ENCODE measurements at places on chromosomes 5 and 9. TPM values are rescaled to one million over a fixed set of nuclear protein-coding genes. Genes with fewer than 3 reads are reported as not detected.

SLC6A19 gene
- total RNA-seq: not detected

TTLL11 gene
- 1.3 TPM for total RNA-seq

ANKRD18A gene
- 1.9 TPM for total RNA-seq

SLC36A3 gene
- total RNA-seq: not detected

SHOC1 gene
- total RNA-seq: not detected

RGMB gene
- total RNA-seq: 14.3 TPM

DNA sequence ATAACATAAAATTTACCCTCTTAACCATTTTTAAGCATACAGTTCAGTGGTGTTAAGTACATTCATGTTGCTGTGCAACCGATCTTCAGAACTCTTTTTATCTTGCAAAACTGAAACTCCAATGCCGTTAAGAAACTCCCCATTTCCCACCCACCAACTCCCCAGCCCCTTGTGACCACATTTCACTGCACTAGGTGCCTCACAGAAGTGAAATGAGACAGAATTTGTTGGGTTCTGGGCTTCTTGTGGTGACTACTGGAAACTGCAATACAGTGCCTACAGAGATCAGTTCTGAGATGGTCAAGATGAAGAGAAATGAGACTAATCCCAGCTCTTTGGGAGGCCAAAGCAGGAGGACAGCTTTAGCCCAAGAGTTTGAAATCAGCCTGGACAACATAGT is 202.1 kb upstream of the SLC30A5 start:
- DNase-seq: no peak

GRCh38 chr9:94168203-94169000 is 84.1 kb downstream of the PTPDC1 start:
- no peak for DNase-seq

- DNase-seq: peak; percentile 54
These were observed 562 bp downstream of the GSN start for GRCh38 chr9:121268598-121268850.

DNA sequence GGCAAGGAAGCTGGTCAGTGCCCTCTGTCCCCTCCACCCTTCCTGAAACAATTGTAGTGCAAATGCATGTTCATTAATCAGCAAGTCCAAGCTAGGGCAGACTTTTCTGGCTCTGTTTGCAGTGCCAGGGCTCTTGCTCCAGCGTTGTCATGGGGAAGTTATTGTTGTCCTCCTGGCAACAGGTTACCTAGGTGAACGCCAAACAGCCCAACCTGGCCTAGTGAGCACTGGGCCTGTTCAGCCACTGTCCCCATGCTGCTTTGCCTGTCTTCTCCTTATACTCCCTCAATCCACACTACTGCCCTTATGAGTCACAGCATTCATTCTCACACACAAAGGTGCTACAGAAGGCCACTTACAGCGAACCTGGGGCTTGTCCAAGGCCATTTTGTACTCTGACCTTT is 34.5 kb upstream of the GLIS3 start:
- DNase-seq: peak; percentile 96

- no peak for DNase-seq
These were observed 31.0 kb downstream of the EFCAB9 start for GRCh38 chr5:172224996-172225395.

DNA sequence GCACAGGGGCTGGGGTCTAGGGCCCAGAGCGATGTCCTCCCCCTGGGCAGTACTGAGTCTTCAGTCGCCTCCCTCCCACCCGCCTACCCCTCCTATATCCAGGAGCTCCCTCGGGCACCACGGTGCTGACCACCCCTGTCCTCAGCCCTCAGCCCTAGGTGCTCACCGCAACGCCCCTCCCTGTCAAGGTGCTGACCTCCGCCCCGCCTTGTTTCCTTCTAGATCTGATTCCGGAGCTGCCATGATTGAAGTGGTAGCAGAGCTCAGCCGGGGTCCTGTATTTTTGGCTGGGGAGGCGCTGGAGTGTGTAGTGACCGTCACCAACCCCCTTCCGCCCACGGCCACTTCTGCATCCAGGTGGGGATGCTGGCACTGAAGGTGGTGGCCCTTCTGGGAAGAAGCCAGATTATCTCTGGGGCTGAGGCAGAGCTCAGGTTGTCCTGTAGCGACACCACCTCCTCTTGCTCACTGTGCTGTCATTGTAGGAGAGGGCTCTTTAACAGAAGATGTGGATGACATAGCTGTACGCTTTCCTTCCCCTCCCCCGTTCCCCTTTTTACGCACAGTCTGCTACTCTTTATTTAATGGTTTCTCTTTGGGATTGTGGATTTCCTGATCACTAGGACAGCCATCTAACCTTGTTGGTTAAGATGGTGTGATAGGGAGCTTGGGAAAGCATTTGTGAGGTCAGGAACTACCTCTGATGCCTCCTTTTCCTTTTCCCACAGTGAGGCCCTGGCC is 598 bp downstream of the RGP1 start:
- peak; percentile 46 for DNase-seq

DNA sequence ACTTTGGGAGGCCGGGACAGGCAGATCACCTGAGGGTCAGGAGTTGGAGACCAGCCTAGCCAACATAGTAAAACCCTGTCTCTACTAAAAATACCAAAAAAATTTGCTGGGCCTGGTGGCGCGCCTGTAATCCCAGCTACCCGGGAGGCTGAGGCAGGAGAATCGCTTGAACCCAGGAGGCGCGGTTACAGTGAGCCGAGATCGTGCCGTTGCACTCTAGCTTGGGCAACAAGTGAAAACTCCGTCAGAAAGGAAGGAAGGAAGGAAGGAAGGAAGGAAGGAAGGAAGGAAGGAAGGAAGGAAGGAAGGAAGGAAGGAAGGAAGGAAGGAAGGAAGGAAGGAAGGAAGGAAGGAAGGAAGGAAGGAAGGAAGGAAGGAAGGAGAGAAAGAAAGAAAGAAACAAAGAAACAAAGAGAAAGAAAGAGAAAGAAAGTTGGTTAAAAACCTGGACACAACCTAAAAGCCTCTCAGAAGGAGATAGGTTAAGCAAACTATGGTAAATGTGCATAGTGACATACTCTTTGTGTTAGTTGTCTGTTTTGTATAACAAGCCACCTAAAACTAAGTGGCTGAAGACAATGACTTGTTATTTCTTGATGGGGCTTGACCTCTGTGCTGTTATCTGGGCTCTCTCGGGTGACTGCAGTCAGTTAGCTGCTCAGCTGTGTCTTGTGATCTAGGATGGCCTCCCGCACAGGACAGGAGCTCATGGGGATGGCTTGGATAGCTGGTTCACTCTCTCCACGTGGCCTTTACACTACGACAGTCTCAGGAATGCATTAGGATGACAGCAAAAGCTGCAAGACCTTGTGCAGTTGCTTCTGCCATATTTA is 8.0 kb upstream of the MYO10 start:
- no peak for DNase-seq

DNA sequence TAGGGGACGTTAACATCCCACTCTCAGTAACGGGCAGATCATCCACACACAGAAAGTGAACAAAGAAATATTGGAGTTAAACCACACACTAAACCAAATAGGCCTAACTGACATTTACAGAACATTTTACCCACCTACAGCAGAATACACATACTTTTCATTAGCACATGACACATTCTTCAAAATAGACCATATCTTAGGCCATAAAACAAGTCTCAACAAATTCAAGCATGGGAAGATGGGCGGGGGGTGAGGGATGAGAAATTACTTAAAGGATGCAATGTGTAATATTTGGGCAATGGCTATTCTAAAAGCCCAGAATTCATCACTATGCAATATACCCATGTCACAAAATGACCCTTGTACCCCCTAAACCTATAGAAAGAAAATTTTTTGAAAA is 226.2 kb downstream of the ATPSCKMT start:
- no peak for DNase-seq

- peak; percentile 85 for DNase-seq
These were observed 39.1 kb upstream of the RANBP6 start for GRCh38 chr9:6054280-6055099.

DNA sequence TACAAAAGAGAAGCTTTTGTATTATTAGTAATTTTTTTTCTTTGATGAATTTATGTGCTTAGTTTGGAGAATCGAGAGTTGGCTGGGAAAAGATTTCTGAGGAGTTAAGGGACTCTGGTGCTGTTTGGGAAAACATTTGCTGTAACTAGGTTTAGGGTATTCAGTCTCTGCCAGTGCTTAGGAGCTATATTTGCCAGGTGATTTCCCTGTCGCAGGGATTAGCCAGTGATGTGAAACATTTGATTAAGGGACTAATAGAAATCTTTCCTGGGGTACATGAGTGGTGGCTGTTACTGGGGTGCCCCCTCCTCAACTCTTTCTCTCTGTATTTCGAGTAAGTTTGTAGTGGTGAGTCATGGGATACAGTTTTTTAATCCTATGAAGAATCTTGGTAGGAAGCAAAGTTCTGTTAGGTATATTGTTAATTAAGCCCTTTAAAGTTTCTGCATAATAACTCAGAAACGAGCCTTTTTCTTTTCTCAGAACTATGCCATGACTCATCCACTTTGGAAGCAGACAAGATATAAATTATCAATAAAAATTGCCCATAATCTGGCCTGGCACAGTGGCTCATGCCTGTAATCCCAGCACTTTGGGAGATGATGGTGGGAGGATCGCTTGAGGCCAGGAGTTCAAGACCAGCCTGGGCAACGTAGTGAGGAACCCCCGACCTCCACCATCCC is 18.6 kb downstream of the RGMB start:
- DNase-seq: no peak

- DNase-seq: peak; percentile 86
These were observed 136.5 kb upstream of the ABCA1 start for GRCh38 chr9:105064248-105065097.

DNA sequence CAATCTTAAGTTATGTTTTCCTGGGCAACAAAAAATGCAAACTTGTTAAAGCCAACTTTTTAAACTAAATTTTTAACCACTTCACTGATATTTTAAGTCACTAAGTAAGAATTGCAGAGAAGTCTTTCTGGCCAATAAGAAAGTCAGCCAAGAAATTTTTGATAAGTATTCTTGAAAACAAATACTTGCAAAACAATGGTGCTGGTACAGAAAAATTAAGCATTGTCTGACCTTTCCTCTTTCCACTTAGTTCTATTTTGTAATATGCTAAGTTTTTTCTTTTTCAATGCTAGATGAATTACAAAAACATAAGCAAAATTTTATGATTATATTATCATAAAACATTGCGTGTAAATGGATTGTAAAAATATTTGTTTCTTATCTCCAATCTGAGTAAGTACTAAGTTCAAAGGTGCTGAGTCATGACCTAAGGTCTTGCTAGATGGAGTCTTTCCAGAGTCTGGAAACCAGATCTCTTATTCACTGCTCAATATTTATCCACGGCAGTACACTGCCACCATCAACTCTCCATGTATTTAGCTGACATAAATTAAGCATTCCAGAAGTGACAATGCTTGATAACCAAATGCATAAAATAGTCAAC is 139.7 kb downstream of the MEF2C start:
- DNase-seq: peak; percentile 46

DNA sequence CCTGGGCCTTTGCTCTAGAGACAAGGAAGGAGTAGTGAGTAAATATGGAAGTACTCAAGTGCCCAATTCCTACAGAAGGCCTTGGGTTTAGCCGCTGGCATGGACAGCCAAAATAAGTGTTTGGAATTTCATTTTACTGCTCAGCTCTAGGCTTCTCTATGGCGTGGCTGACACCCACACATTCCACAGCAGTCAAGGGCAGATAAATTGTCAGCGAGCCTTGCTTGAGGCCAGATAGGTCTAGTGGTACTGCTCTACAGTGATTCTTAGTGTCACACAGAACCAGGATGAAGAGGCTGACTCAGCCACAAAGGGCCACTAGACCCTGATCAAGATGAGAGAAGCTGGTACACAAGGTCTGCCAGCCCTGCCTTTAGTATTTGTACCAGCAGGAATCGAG is 111.0 kb upstream of the NFIB start:
- DNase-seq: no peak

- DNase-seq: no peak
These were observed 3.6 kb upstream of the SNAPC4 start for GRCh38 chr9:136403538-136403914.

DNA sequence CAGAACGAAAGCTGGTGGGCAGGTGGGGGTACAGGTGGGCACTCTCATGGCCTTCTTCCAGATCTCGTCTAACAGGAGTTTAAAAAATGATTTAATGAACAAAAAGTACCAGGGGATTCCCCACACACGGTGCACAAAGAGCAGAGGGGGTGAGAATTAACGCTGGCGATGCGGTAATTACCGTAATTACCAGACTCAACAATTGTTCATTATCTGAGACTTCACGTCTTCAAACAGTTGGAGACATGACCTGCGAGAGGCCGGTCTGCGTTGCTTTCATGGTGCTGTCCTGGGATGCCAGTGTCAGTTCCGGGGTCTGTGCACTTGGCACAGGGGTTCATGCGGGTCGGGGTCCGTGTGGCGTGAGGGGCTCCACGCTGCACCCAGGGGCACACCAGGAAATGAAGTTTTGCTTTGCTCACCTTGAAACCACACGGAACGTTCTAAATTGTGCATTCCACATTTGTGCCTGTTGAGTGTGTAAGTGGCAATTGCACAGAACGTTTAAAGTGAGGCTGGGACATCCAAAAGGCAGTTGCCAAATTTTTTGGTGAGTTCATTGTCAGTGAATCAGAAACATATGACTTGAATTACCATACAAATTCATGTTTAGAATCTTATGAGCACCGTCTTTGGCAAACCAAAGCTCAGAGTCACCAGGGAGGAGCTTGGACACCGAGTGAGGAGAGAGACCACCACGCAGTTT is 256.4 kb upstream of the IRX1 start:
- no peak for DNase-seq

DNA sequence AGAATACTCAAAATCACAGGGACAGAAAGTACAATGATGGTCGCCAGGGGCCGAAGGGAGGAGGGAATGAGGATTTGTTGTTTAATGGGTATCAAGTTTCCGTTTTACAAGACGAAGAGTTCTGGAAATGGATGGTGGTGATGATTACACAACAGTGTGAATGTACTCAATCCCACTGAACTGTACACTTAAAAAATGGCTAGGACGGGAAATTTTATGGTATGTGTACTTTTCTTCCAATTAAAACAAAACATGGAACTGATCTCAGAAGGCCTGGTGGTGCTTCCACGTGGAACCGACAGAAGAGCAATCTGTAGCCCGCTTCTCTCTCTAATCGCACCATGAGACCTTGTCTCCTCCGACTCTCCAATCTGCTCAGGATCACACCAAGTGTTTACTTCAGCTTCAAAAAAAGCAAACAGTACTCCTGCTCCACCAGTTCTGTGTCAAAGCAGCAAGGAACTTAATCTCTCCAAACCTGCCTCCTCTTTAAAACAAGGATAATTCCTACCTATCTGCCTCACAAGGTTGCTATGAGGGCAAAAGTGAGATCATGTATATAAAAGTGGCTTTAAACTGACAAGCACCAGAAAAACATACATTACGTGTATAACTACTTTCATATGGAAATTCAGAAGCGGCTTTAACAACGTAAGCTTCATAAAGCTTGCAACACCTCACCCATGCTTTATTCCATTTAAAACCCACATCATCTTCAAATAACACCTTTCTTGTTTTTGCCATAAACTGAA is 2.1 kb downstream of the ECPAS start:
- peak; percentile 24 for DNase-seq

- no peak for DNase-seq
These were observed 89.3 kb upstream of the TNC start for GRCh38 chr9:115207003-115207836.
